GM12864 (cell line): ENCODE measurements at places on chromosomes 16 and 17.

GRCh38 chr17:18070861-18071340 is 16.8 kb upstream of the DRG2 start:
- DNase-seq, result no peak

GRCh38 chr17:67488161-67488560 is 111.1 kb downstream of the PITPNC1 start:
- no peak for DNase-seq

- no peak for DNase-seq
These were observed 70.8 kb upstream of the TRAP1 start for GRCh38 chr16:3787924-3788661.

GRCh38 chr16:58020628-58021521 is 4.7 kb upstream of the MMP15 start:
- no peak for DNase-seq

DNA sequence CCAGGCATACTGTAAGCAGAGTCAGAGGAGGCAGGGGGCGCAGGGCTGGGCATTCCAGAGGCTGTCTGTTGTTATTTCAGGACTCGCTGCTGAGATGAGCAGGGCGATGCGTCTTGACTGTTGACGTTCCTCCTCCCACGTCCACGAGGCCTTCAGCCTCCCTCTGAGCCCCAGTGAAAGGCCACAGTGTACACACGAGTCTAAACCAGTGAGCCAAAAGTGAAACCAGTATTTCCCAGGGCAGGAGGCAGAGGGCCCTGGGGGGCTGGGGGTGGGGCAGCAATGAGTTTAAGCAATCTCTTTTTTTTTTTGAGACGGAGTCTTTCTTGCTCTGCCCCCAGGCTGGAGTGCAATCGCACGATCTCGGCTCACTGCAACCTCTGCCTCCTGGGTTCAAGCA is 21.5 kb downstream of the SMTNL2 start:
- no peak for DNase-seq

GRCh38 chr17:30517786-30518185 is 40.6 kb downstream of the GOSR1 start:
- DNase-seq, result no peak

DNA sequence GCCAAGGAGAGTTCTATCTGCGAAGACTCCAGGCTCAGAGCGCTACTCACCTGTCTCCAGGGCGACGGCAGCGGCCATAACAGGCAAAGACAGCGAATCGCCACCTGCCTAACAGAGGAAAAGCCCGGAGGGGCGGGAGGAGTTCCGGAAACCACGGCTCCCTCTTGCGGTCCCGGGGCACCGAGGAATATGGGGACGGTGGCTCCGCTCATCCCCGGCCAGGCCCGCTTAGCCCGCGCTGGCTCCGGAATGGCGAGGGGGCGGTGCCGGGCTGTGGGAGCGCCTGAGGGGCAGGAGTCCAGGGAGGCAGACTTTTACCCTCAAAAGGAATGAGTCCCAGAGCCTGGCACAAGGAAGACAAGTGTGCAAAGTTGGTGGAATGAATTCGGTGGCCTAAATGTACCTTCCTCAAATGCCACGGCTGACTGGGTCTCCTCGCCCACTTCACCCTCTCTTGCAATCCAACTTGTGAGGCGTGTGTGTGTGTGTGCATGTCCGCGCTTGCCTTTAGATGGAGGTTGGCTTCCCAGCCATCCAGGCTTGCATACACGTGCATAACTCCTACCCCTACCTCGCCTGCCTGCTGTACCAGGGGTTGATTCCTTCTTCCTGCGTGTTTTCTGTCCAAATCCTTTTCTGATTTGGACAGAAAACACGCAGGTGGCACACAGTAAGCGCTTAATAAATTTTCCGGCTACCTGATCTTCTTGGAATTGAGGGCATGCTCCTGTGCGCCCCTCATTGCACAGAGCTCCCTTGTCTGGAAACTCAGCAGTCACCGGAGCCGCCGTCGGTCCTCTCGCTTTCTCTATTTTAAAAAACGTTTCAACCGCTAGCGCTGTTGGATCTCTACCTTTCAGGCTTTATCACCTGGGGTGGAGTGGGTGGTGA is 3.5 kb downstream of the C17orf100 start:
- no peak for DNase-seq

GRCh38 chr17:64354824-64355535 is 35.7 kb downstream of the PECAM1 start:
- DNase-seq, result no peak
